ENCODE measurements at places on chromosomes 2 and 18.

DNA sequence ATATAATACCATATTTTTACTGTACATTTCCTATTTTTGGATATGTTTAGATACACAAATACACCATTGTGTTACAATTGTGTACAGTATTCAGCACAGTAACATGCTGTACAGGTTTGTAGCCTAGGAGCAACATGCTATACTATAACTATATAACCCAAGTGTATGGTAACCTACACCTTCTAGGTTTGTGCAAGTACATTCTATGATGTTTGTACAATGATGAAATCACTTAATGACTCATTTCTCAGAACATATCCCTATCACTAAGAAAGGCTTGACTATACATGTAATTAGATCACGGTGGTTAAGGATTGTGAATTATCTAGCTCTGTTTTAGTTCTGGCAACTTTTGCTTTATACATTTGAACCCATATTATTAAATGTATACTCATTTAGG lies 31.3 kb downstream of the NPHP1 start:
- DNase-seq = peak; percentile 32

DNA sequence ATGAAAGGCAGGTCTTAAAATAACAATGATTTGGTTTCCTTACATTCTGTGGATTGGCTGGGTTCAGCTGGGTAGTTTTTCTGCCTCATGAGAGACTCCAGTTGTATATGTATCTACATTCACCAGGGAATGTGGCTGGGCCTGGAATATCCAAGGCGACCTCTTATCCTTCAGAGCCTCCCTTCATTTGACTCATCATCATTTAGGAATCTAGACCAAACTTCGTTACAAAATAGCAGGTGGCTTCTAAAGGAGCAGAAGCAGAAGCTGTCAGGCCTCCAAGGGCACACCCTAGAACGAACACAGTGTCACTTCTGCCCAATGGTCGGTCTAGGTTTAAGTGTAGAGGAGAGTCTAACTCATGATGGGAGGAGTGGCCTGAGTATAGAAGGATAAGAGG lies 204.2 kb downstream of the EN1 start:
- peak; percentile 47 for DNase-seq

DNA sequence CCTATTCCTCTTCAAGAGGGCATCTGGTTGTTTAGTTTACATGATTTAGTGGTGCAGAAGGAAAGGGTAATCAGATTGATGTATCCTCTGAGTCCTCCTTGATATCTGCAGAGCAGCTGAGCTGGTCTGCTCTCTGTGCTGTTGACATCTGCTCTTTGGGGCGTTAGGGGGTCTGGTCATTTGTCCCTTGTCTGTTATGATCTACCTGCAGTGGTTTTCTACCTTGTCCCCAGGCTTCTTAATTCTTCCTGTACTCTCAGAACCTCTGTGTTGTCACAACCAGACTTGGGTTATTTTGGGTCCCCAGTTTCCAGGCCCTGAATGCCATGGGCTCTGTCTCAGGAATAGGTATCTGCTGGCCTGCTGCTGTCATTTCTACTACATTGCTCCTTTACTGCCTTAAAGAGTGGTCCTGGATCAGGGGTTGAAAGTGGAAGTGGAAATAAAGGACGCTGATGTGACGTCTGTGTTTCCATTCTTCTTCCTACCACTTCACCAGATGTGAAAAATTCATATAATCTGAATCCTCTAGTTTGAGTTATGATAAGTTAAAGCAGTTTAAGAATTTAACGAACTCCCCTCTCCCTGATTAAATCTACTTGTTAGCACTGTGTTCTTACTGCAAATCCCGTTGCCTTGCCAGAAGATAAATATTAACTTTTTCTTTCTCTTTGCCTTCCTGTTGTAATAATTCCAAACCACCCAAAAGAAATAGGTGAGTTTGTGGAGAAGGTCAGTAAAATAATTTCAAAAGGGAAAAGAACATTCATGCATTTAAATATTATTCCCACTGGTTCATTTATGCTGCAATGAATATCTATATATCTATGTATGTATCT lies 16.6 kb upstream of the CPS1 start:
- DNase-seq = no peak

- DNase-seq = no peak
These were observed 243.2 kb upstream of the HDAC4 start for GRCh38 chr2:239644011-239644410.

DNA sequence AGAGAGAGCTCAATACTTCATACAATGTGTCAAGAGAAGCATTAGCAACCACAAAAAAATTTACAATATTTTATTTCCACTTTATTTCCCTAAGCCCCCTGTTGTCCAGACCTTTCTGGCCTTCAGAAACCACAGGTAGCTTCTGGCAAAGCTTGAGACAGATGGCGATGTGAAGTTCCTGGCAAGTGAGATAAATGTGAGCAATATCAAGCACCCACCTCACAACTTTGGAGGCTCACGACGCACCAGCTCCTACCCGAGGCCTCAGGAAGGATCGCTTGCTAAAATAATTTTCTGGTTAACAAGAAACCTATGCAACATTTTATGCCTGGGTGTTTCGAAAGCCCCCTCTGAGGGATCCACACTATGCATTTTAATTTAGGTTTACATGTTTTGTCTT lies 158.1 kb upstream of the CHAC2 start:
- peak; percentile 19 for DNase-seq

DNA sequence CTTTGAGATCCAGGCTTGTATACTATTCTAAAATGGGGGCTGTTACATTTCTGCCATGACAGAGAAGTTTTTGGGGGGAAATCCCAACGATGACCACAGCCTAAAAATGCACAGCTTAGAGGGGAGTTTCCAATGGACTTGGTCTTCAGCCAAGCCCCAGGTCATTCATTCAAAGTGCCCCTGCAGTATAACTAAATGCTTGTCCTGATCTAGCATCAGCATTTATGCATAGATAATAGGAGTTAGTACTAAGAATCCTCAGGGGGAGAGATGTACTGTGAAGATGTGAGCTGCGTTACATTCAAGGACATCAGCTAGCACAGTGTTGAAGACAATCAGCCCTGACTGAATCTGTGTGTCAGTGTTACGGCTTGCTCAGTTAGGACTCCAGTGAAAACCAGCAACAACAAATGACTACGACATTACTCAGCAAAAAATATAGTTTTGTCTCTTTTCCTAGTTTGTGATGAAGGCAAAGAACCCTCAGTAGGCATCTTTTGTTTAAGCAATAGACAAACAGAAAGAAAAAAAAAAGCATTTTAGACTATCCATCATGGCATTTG lies 160.9 kb downstream of the ZEB2 start:
- DNase-seq = peak; percentile 43
